ENCODE measurements at places on chromosomes 11 and 22. TPM values are rescaled to one million over a fixed set of nuclear protein-coding genes. Genes with fewer than 3 reads are reported as not detected.

Gene PIWIL4
- total RNA-seq = 6.7 TPM

Gene KDM4D
- total RNA-seq = 3.0 TPM

- H3K27me3 ChIP-seq = no peaks in the 10 kb centered on the region
- H3K4me3 ChIP-seq = no peak overlapping the region
- DNase-seq = no peak
Observed at GRCh38 chr11:464316-464715, 14.2 kb downstream of the PTDSS2 start.

Gene BID
- 21.1 TPM for total RNA-seq

DNA sequence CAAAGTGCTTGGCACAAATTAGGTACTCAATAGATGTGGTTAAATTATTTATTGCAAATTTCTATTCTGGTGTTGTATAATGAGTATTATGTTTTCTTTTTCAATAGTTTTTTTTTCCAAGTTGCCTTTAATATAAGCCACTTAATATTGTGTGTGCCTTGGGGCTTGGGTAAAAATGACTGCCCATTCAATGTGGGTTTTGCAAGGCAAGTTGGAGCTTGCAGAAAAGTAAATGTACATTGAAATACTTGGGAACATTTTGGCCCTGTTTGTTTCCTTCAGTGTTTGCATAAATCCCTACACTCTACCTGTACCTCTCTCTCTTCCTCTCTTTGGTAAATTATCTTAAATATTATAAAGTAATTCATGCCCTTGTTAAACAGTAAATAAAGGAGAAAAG lies 2.1 kb upstream of the CCDC81 start:
- no peak for DNase-seq
- no peaks in the 10 kb centered on the region for H3K27me3 ChIP-seq
- H3K27ac ChIP-seq = no peak overlapping the region
- H3K36me3 ChIP-seq = no peaks in the 10 kb centered on the region
- no peak overlapping the region for H3K4me3 ChIP-seq

GRCh38 chr11:2444821-2445745 lies at the start of gene KCNQ1:
Gene KCNQ1, plus strand, starts transcription at chr11:2445008. Its CDS starts 91 bp downstream, at chr11:2445099.
- H3K27ac ChIP-seq = peak within 1 kb of the TSS; percentile 84
- H3K36me3 ChIP-seq = no peaks in the 10 kb centered on the region
- H3K4me1 ChIP-seq = peaks cover 54% of the 10 kb centered on the region
- DNase-seq = peak; percentile 87
- H3K27me3 ChIP-seq = peaks cover 16% of the 10 kb centered on the region

DNA sequence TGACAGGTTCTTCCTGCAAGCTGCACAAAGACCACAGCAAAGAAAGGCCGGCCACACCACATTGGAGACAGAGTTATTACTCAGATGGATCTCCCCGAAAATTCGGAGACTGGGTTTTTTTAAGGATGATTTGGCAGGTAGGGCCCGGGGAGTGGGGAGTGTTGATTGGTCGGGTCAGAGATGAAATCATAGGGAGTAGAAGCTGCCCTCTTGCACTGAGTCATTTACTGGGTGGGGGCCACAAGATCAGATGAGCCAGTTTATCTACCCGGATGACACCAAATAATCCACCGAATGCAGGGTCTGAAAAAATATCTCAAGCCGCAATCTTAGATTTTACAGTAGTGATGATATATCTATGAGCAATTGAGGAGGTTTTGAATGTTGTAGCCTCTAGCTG lies 401.8 kb upstream of the FAT3 start:
- H3K4me1 ChIP-seq = no peaks in the 10 kb centered on the region
- no peaks in the 10 kb centered on the region for H3K27me3 ChIP-seq
- H3K27ac ChIP-seq = no peak overlapping the region

GRCh38 chr11:28596816-28597215 lies 488.6 kb downstream of the METTL15 start:
- no peaks in the 10 kb centered on the region for H3K36me3 ChIP-seq
- H3K27ac ChIP-seq = no peak overlapping the region
- H3K4me3 ChIP-seq = no peak overlapping the region
- no peak for DNase-seq
- H3K4me1 ChIP-seq = no peaks in the 10 kb centered on the region
- H3K27me3 ChIP-seq = no peaks in the 10 kb centered on the region
